ENCODE measurements at places on chromosomes 11 and 22.

DNA sequence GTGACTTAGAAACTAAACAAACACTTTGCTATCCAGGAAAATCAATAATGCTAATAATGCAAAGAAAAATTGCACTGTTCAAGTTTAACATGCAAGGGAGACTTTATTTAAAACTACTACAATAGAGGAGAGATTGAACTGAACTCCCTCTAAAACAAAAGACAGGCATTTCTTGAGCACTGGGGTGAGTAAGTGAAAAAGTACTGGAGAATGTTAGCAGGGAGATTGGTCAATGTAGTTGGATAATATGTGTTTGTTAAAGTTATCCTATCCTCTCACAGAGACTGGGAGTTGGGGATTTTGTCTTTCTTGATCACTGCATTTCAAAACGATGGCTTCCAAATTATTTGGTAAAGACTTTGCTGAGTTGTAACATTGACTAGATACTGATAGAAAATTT is 77.6 kb downstream of the LUZP2 start:
- no peak overlapping the region for H3K27ac ChIP-seq
- H3K4me1 ChIP-seq, result no peaks in the 10 kb centered on the region
- H3K4me3 ChIP-seq, result no peak overlapping the region
- no peak for DNase-seq
- H3K36me3 ChIP-seq, result no peaks in the 10 kb centered on the region

DNA sequence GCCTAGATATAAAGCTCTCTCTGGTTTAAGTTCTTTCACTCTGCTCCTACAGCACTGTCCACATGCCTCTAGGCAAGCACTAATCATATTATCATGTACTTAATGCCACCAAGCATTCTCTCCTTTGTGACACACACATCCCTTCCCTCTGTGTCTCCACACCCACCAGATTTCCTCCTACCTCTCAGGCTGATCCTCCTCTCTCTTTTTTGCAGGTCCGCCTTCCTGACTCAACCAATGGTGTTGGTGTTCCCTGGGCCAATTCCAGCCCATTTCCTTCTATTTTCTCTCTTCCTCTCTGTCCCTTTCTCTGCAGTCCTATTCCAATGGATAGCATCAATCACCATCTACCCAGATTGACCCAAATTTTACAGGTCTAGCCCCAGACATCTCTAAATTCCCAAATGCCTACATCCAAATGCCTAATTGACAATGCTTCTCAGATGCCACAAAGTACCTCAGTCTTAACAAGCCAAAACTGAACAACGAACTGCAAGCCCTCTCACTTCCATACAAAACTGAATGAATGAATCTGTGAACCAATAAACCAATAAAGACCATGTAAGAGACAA is 504 bp upstream of the ZNF215 start:
- no peak for DNase-seq
- H3K36me3 ChIP-seq, result no peaks in the 10 kb centered on the region
- peaks cover 8% of the 10 kb centered on the region for H3K4me1 ChIP-seq
- no peaks in the 10 kb centered on the region for H3K27me3 ChIP-seq
- H3K4me3 ChIP-seq, result peak overlapping the region; percentile 73

- H3K4me1 ChIP-seq, result peaks cover 20% of the 10 kb centered on the region
- no peaks in the 10 kb centered on the region for H3K27me3 ChIP-seq
- DNase-seq, result no peak
- H3K36me3 ChIP-seq, result peaks cover 34% of the 10 kb centered on the region
Observed at GRCh38 chr11:130886704-130887103, 29.6 kb downstream of the SNX19 start.

DNA sequence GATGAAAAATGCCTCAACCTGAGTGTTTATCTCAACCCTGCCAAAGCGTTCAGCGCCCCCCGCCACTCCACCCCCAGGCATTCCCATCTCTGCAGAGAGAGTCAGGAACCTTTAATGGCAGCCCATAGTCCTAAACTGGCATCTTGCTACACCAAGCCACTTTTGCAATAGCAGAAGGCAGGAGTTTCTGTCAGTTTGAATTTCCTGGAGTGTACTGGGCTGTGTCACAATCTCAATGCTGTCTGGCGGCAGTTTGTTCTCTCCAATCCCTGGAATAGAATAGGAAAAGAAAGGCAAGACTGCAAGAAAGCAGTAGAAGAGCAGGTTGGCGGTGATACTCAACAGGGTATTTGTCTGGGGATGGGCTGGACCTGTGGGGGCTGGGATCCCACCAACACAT is 32.9 kb upstream of the FLI1 start:
- H3K4me1 ChIP-seq, result no peaks in the 10 kb centered on the region
- H3K27me3 ChIP-seq, result peaks cover 20% of the 10 kb centered on the region
- no peak overlapping the region for H3K27ac ChIP-seq
- H3K4me3 ChIP-seq, result no peak overlapping the region

- no peak overlapping the region for H3K27ac ChIP-seq
- H3K36me3 ChIP-seq, result no peaks in the 10 kb centered on the region
- no peaks in the 10 kb centered on the region for H3K27me3 ChIP-seq
- no peak overlapping the region for H3K4me3 ChIP-seq
Observed at GRCh38 chr22:44540756-44541670, 43.0 kb upstream of the RTL6 start.
